LHCN-M2 (cell line): ENCODE measurements at places on chromosomes 2 and 18.

- DNase-seq = peak; percentile 34
Measured at GRCh38 chr2:127623388-127624319, 22.3 kb upstream of the GPR17 start.

GRCh38 chr2:19207452-19207851 lies 151.0 kb downstream of the OSR1 start:
- no peak for DNase-seq

DNA sequence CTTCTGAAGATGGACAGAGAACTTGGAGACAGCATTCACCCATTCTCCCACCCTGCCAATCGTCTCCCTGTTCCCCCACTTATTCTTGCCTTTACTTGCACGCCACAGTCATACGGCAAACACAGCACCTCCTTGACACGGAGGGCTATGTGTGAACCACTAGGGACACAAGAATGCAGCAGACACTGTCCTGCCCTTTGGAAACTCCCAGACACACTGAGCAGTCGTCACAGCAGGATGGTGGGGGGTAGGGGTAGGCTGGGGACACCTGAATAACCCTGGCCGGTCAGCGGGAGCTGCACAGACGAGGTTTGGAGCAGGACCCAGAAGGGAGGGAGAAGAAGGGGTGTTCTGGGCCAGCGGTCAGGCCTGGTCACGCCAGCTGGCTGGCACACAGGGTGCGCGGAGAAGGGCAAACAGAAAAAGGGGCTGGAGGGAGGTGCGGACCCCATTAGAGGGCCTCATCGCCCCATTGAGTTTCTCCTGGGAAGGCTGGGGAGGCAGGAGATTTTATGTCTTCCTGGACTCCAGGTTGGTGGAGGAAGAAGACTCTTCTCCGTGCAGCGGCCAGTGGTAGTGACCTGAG lies 40.0 kb upstream of the FOSL2 start:
- DNase-seq = no peak

- DNase-seq = no peak
Measured at GRCh38 chr2:29154610-29155009, 39.4 kb downstream of the CLIP4 start.

DNA sequence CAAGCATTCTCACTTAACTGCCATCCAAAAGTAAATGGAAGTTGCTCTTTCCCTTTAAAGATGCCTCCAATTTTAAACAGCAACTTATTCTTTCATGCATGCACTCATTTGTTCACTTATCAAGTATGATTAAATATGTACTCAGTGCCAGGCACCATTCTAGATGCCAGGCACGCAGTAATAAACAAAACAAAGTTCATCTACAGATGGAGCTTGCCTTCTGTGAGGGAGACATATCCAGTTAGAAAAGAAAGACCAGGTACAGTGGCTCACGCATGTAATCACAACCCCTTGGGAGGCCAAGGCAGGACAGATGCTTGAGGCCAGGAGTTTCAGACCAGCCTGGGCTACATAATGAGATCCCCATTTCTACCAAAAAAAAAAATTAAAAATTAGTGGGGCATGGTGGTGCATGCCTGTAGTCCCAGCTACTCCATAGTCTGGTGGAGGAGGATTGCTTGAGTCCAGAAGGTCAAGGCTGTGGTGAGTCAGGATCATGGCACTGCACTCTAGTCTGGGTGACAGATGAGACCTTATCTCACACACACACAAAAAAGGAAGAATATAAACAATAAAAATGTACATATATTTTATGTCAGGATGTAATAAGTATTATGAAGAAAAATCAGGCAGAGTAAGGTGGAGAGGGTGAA lies 19.2 kb upstream of the CCDC141 start:
- no peak for DNase-seq

GRCh38 chr18:45383228-45383627 lies 232.0 kb upstream of the SLC14A2 start:
- no peak for DNase-seq

GRCh38 chr2:98277162-98277859 lies 68.9 kb upstream of the CNGA3 start:
- no peak for DNase-seq

DNA sequence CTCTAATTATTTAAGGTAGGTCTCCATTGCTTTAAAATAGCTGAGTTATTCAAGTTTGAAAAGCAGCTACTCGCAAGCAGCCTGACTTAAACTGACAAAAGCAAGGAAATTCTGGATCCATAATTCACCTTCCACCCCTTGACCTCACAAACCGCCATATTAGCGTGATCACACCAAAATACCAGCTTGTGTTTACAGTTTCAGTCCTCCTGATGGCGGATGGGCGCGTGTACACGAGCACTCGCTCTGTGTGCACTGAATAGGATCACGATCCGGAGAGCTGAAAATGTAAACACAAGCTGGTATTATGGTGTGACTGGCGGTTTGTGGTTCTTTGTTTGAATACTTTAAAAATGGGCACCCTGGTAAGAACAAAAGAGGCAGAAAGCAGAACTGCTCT lies 42.4 kb upstream of the PSMD14 start:
- no peak for DNase-seq

DNA sequence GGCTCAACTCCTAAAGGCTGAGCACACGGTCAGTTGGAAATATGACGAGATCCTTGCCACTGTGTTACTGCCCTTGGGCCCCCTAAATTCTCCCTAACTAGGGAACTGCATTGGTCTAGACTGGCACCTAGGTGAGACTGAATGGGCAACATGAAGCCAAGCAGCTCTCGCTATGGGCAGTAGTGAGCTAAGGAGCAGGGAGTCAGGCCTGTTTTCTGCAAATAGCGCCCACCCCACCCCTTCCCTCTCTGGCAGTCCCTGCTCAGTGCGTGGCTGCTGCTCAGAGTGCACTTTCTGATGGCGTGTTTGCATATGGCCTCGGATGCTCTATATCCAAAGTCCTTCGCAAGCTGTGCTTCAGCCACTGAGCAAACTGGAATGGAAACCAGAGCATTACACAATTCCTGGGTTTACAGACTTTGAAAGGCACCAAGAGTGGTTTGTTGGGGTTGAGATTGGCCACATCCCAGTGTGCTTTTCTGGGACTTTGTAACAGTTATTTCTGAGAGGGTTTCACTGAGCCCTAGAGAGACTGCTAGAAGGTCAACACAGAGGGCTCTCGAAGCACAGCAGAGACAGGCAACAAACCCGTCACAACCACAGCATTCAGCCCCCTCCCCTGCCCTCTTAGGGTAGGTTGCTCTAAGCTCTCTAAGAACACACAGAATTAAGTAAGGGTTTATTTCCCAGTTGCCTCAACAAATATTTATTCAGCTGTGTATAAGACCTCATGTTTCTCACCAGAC lies 419.9 kb downstream of the STK39 start:
- DNase-seq = no peak

- no peak for DNase-seq
Measured at GRCh38 chr2:56232912-56233311, 49.1 kb downstream of the CCDC85A start.

- DNase-seq = no peak
Measured at GRCh38 chr2:238098901-238099713, 1.0 kb upstream of the ESPNL start.

- no peak for DNase-seq
Measured at GRCh38 chr2:67412424-67412823, 15.3 kb downstream of the ETAA1 start.

GRCh38 chr2:152098496-152099366 lies at the start of gene CACNB4:
Gene CACNB4, minus strand, starts transcription at chr2:152099044.
- DNase-seq = no peak

DNA sequence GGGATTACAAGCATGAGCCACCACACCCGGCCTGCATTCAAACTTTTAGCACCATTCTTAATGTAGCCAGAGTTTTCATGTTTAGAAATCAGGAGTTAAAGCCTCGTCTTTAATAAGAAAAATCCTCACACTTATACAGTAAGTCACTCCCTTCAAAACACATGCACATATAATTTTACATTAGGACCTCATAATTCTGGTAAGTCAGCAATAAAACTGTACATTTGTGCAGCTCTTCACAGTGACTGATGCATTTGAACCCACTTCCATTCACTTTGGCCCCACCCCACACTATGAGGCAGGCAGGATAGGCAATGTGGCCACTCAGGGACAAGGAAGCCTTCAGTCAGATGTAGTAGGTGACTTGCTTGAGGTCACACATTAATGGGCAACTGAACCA lies 141.7 kb upstream of the SIX3 start:
- no peak for DNase-seq

DNA sequence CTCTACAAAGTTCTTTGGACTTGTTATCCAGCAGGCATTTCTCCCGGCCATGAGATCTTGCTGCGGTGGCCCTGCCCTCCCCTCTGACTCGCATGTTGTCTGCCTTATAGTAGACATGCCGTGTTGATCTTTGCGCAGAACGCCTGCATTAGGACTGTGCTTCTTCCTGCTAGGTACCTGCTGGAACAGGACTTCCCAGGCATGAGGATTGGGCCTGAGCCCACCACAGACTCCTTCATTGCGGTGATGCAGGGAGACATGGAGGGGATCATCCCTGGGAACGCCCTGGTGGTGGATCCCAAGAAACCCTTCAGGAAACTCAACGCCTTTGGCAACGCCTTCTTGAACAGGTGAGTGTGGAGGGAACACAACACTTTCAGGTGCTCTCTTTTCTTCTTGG lies 10.1 kb downstream of the EHD3 start:
- no peak for DNase-seq

GRCh38 chr2:100148883-100149282 lies 6.5 kb upstream of the AFF3 start:
- DNase-seq = no peak

GRCh38 chr2:116952254-116952653 lies 862.2 kb upstream of the DDX18 start:
- no peak for DNase-seq

- no peak for DNase-seq
Measured at GRCh38 chr2:230319211-230319862, 7.7 kb upstream of the SP140L start.

DNA sequence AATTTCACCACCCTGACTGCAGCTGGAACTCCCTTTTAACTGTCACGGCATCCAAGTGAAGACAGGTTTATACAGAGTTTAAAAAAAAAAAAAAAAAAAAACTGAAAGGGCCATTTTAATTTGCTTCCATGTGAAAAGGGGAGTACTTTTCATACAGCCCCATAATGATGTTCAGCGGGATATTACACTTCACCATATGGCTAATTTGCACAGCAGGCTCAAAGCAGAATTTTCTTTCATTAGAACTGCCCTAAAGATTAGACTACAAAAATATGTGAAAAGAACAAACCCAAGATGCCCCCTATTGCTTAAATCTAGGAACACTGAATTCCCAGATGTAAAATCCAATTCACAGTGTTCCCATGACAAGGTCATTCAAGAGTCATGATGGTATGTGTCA lies 301.8 kb downstream of the EXOC6B start:
- DNase-seq = no peak

DNA sequence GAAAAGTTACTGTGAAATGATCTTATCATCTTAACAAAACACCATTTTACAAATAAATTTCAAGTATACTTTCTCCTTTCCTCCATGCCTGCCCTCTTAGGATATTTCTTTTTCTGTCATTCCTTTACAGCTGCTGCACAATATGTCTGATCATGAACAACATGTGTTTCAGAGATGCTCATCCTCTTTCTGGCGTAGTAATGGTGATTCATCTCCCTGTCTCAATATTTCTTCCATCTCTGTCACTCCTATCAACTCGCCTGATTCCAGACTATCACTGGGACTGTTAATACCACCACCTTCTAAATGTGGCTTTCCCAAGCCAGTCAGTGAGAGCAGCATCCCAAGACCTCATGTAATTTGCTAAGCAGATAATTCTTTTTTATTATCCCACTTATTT lies 290.5 kb downstream of the GULP1 start:
- peak; percentile 79 for DNase-seq

DNA sequence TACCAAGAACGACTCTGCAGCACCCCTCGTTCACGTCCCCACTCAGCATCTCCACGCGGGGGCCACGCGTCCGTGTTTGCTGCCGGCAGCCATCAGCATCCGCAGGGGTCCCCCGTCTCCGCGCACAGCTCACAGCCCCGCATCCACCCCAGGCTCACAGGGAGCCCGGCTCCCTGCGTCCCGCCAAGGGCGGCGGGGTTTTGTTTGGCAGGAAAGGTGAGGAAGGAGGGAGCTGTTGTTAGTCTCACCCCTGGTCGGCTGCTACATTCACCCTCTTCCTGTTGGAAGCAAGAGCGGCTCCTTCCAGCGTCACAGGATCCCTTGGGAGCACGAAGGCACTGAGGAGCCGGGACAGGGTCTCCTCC lies 131.0 kb upstream of the CTDP1 start:
- no peak for DNase-seq

GRCh38 chr18:79737426-79737825 lies 57.8 kb downstream of the CTDP1 start:
- DNase-seq = no peak

GRCh38 chr2:117888897-117889296 lies 74.4 kb downstream of the DDX18 start:
- no peak for DNase-seq

DNA sequence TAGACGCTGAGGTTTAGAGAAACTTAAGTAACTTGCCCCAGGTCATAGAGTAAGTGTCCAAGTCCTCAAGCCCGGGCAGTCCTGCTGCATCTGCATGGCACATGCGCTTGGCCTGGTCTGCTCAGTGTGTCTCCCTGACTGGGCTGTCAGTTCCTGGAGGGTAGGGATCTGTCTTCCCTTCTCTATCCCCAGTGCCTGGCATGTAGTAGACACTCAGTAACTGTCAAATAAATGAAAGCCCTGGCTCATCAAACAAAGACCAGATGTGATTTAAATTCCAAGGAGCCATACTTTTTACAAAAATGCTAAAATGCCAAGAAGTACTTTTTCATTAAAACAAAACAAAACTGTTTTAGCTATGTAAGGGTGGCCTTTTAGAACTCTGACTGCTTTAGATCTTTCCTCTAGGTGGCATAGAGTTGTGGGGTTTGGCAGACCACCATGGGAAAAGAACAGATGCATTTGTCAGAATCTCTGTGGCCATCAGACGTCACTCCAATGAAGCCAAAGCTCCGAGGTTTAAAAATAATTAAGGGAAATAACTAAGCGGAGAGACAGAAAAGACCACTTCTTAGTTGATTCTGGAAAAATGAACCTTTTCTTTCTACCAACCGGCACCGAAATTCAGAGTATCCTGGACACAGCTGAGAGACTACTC lies 34.0 kb downstream of the EPAS1 start:
- DNase-seq = no peak

DNA sequence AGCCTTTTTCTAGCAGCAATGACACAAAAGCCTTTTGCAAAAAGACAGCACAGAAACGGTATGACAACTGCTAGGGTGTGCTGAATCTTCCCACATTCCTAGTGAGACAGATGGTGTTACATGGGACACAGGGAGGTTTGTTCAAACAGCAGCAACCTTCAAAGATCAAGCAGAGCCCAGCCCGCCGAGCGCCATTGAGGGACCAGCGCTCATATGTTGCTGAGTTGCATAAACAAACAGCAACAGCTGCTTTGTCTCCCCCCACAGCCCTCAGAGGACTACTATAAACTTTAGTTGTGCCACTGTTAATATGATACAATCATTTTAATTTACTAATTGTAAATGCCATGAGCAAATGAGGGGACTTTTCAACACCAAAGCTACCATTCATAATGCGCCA lies 117.7 kb downstream of the ZEB2 start:
- DNase-seq = peak; percentile 90
